ENCODE measurements at places on chromosomes 1 and 21. TPM values are rescaled to one million over a fixed set of nuclear protein-coding genes. Genes with fewer than 3 reads are reported as not detected.

Gene MAP3K21
- polyA plus RNA-seq, result 0.48 TPM

Gene DRAM2
- 55.9 TPM for polyA plus RNA-seq

Gene SYPL2
- 0.02 TPM for polyA plus RNA-seq

Gene TSPAN2
- polyA plus RNA-seq, result 1.5 TPM

Gene SEMA4A
- polyA plus RNA-seq, result 1.5 TPM

- H3K27ac ChIP-seq, result no peak overlapping the region
- no peak overlapping the region for H3K4me3 ChIP-seq
- no peaks in the 10 kb centered on the region for H3K27me3 ChIP-seq
- H3K36me3 ChIP-seq, result no peaks in the 10 kb centered on the region
- no peak for DNase-seq
These were observed 1.5 kb downstream of the FCRL4 start for GRCh38 chr1:157596384-157596783.

GRCh38 chr1:193241132-193241827 lies 54.9 kb upstream of the B3GALT2 start:
- no peaks in the 10 kb centered on the region for H3K27me3 ChIP-seq
- no peak overlapping the region for H3K4me3 ChIP-seq
- DNase-seq, result no peak
- H3K36me3 ChIP-seq, result no peaks in the 10 kb centered on the region
- H3K27ac ChIP-seq, result no peak overlapping the region

DNA sequence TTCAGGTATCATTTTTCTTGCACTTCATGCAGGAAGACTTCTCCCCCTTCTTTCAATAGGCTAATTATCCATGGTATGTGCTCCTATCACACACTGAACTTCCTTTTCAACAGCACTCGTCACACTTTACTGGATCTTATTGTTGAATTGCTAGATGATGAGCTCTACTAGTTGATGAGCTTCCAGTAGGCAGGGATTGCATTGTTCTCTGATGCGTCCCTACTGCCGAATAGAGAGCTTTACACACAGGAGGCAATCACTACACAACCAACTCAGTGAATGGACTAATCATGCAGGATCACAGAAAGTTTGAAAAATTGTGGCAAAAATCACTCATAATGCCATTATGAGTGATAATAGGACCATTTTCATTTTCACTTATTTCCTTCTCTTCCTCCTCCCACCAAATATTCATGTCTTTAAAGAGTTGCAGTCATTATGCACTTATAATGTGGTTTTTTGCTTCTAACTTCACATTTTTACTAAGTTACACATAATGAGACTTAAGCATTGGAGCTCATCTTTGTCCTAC lies 128.1 kb upstream of the ZNF648 start:
- H3K27ac ChIP-seq, result no peak overlapping the region
- H3K36me3 ChIP-seq, result no peaks in the 10 kb centered on the region
- DNase-seq, result no peak
- no peaks in the 10 kb centered on the region for H3K27me3 ChIP-seq

GRCh38 chr1:108605633-108606032 lies 45.7 kb downstream of the EEIG2 start:
- peaks cover 4% of the 10 kb centered on the region for H3K4me1 ChIP-seq
- no peaks in the 10 kb centered on the region for H3K27me3 ChIP-seq
- no peak overlapping the region for H3K4me3 ChIP-seq
- H3K27ac ChIP-seq, result no peak overlapping the region
- DNase-seq, result no peak

- DNase-seq, result no peak
- H3K27ac ChIP-seq, result no peak overlapping the region
- no peaks in the 10 kb centered on the region for H3K27me3 ChIP-seq
- H3K36me3 ChIP-seq, result no peaks in the 10 kb centered on the region
These were observed 90.5 kb upstream of the JAK1 start for GRCh38 chr1:65056866-65057265.

DNA sequence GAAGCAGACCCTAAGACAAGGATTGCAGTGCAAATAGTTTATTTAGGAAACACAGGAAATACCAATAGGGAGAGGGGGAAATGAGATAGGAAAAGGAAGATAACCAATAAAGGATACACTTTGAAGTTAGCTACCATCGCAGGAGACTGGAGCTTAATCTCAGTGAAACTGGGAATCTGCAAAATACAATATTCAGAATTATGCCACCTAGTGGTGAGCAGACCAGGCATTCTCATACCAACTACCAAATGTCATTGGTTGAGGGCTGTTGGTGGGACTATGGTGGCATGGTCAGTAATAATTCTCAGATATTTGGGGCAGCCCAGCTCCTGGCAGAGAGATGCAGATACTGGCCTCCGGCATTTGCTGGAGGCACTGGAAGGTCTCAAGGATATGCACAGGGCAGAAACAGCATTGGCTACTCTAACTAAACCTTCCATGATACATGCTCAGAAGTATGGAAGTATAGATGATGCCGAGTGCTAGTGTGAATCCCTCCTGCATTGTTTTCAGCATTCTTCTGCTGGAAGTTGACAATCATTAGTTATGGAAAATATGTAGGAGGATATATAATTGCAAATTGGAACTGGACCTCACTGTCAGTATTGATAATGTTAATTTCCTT lies 11.8 kb upstream of the ZFP69B start:
- H3K27me3 ChIP-seq, result no peaks in the 10 kb centered on the region
- no peak overlapping the region for H3K4me3 ChIP-seq
- no peaks in the 10 kb centered on the region for H3K36me3 ChIP-seq
- peak; percentile 51 for DNase-seq
- no peaks in the 10 kb centered on the region for H3K4me1 ChIP-seq

DNA sequence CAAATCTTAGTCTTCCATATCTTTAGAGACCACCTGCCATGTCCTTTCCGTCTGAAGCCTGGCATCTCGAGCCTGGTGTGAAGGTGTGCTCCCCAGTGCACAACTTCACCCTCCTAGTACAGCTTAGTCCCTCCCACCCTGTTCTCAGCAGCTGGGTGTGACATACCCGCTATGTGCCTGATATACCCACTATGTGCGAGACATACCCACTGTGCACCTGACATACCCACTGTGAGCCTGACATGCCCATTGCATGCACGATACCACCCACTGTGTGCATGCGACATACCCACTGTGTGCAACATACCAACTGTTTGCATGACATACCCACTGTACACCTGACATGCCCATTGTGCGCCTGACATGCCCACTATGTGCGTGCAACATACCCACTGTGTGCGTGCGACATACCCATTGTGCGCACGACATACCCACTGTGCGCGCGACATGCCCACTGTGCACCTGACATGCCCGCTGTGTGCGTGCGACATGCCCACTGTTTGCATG lies 3.0 kb upstream of the RRP1 start:
- no peaks in the 10 kb centered on the region for H3K36me3 ChIP-seq
- H3K27me3 ChIP-seq, result no peaks in the 10 kb centered on the region
- DNase-seq, result no peak
- H3K27ac ChIP-seq, result no peak overlapping the region
- peaks cover 7% of the 10 kb centered on the region for H3K4me1 ChIP-seq

DNA sequence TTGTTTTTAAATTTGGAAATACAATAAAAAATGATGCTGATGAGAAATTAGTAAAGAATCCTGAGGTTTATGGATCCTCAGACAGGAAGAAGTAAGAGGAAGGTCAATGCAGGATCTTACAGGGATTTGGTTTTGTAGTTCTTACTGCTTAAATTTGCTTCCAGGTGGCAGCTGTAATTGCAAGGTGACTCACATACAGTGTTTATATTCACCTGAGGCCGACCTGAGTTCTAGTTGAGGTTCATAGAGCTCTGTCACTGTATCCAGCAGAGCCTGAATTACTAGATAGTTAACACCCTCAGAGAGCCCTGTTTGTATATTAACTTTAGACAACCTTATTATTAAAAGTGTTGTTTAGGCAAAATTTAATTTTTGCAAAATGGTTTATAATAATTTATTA lies 1.4 kb upstream of the WDR26 start:
- H3K27ac ChIP-seq, result no peak overlapping the region
- H3K27me3 ChIP-seq, result no peaks in the 10 kb centered on the region
- no peaks in the 10 kb centered on the region for H3K36me3 ChIP-seq

Measured in endothelial cell of umbilical vein (primary cell).